Right lung (tissue), 10 donors: ENCODE measurements at places on chromosomes 12 and 14. TPM values are rescaled to one million over a fixed set of nuclear protein-coding genes. Genes with fewer than 3 reads are reported as not detected.

DNA sequence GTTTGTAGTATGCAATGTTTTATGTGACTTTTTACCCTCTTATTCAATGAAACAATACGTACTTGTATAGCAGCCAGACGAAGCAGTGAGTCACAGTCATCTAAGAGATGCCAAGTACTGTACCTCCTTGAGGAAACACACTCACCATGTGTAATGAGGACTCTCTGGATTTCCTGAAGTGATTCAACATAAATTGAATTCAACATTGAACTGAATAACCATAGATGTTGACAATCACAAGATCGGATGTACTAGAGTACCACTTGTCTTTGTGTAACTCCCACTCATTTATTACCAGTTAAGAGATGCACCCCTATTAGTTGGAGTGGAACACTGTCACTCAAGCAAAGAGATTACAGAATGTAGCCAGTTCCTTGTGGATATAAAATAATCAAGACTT lies 175.2 kb upstream of the HMGA2 start:
- peak; percentile 19 for DNase-seq

DNA sequence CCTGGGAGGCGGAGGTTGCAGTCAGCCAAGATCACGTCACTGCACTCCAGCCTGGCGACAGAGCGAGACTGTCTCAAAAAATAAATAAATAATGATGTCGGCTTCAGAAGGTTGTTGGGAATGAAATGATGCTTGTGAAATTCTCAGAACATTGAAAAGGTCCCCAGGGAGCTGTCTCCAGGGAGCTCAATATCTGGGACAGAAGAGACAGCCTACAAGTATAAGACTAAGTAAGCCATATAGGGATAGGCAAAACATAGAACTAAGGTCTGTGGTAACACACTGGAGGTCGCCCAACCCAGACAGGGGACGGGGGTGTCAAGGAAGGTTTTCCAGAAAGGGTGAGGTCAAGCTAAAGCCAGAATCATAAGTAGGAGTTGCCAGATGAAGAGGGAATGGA lies 29.5 kb upstream of the HSPB8 start:
- no peak for DNase-seq

- no peak for DNase-seq
Observed at GRCh38 chr14:75482366-75482765, 39.9 kb upstream of the BATF start.

GRCh38 chr12:11556682-11557081 lies 92.8 kb upstream of the ETV6 start:
- no peak for DNase-seq

DNA sequence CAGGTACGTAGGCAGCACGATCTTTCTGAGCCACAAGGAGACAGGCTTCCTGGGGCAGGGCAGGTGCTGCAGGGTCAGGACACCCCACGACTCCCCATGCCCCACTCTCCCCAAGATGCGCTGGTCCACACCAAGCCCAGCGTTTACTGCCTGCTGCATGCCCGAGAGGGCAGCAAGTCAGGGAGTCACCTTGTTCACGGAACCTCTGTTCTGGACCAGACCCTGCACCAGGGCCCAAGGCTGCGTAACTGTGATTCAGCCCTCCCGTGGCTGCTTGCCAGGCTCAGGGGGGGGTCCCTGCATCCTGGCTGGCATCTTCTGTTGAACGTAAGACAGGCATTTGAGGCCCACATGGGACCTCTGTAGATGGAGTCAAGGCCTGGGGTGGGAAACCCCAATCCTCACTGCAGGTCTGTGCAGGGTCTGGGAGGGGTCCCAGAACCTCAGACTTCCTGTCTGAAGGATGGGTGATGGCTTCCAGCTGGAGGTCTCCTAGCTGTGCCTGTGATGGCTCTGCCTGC lies 228.6 kb upstream of the RTL1 start:
- DNase-seq, result no peak

GRCh38 chr12:28710882-28711281 lies 438.2 kb upstream of the FAR2 start:
- DNase-seq, result no peak

DNA sequence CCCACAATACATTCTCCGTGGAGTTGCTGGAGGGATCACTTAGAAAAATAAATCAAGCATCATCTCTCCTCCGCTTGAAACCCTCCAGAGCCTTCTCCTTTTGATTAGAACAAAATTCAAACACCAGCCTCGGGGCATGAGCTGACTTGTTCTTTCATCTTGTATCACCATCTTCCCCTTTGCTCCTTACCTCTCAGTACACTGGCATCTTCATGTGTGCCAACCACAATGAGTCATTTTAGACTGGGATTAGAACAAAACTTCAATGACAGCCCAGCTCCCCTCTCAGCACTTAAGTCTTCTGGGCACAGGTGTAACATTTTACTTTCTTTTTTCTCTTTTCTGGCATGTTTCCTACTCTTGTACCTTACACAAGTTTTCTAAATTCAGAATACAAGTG lies 1159.2 kb upstream of the TMEM132C start:
- no peak for DNase-seq

DNA sequence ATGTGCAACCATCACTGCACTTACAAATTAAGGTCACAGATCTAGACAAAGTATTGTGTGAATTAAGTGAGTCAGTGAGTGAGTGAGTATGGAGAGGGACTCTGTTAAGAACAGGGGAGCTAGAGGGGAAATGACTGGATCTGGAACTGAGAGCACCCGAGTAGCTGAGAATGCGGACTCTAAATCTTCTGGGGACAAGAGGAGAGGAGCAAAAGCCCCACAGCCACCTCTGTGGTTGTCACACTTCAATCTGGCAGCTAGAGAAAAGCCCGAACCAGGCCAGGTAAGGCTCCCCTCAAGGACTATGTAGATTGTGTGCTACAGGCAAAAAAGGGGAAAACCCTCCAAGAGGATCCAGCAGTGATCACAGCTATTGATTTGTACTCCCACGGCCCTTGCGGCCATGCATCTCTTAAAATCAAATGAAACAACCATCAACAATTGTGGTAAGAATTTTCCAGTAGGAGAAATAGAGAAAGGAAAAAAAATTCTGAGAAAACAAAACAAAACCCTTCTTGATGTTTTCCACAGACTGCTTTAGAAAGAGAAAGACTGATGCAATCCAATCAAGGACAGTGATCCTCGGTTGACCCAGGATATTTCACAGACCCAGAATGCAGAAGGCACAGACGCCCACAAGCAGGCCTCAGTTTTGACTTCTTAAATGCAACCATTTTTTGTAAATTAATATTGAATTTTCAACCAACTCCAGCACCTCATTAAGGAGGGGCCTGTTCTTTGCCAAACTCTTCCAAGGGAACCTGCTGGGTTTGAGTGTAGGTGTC lies 109.6 kb downstream of the SLC38A6 start:
- no peak for DNase-seq

- no peak for DNase-seq
Observed at GRCh38 chr12:112124918-112125249, 476 bp upstream of the TRAFD1 start.

- no peak for DNase-seq
Observed at GRCh38 chr12:88922816-88923215, 342.5 kb upstream of the KITLG start.

The ADIPOR2 gene
- polyA plus RNA-seq, result 35.9 TPM

The STAC3 gene
- polyA plus RNA-seq, result 4.3 TPM

The MGP gene
- polyA plus RNA-seq, result 96.6 TPM

The IL26 gene
- not detected for polyA plus RNA-seq
